ENCODE measurements at places on chromosomes 7 and 10.

DNA sequence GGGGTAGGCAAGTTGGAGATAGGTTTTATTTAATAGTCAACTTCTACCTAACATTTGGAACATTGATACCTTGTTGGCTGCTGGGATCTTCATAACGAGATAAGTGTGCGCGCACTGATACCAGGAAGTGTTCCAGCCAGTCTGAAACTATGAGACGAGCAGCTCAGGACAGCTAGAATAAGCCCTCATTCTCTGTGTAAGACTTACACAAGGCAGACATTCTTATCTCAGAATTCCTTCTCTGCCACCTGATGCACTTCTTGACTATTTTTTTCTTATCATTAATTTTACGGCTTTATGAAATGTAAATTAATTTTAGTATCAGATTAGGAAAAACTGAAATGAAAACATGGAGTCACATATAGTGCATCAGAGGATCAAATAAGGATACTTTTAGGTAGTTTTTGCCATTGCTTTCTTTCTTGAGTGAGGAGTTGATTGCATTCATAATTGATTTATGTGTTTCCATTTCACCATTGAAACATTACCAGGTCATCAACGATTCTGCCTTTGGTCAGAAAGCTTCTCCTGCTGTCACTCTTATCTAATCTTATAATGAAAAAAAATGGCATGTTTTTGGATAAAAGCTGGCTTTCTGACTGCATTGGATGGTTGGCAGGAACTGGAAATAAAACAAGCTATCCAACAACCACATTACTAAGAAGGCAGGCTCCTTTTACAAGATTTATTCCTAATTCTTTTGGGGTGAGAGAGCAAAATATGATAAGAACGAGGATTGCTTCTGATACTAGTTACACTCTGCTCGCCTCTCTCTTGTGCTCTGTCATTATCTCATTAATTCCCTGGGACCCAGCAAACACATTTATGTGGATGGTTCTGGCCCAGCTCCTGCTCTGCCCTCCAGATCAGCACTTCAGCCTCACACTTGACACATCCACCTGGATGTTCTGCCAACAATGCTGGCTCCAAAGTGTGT is 40.4 kb upstream of the ABCB5 start:
- no peak for DNase-seq

- DNase-seq = no peak
These were observed at the start of gene AKR1C4 for GRCh38 chr10:5196702-5197113. Gene AKR1C4, plus strand, starts transcription at chr10:5196837. Its CDS starts 31 bp downstream, at chr10:5196868.

DNA sequence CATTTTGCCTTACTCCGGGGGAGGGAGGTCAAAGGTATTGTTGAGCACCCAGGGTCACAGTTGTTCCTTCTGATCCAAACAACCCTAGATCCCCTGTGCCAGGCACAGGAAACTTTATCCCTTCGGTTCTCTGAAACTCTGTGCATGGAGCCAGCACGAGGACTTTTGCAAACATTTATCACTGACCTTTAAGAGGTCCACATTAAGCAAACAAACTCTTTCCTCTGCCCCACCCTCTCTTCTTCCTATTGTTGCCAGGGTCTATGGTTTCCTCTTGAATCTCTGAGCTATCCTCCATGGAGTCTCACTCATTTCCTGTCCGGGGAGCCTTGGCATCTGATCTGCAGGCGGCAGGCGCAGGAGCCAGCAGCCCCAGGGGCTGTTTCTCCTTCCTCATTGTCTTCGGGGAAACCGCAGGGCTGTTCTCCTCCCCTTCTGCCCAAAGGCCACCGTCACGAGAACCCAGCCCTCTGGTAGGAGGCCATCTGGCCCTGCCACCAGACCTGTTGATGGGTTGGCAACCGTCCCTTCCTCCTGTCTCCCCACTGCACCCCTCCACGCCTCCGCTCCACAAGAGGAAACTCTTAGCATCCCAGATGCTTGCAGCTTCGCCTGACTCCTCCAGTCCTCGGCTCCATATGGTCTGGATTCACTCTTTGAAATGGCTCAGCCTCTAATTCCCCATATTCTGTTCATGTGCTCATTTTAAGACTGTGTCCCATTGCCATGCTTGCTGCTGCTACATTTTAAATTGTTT is 327.3 kb upstream of the NRP1 start:
- peak; percentile 94 for DNase-seq

- peak; percentile 49 for DNase-seq
These were observed 15.9 kb downstream of the GUSB start for GRCh38 chr7:65966146-65966545.

DNA sequence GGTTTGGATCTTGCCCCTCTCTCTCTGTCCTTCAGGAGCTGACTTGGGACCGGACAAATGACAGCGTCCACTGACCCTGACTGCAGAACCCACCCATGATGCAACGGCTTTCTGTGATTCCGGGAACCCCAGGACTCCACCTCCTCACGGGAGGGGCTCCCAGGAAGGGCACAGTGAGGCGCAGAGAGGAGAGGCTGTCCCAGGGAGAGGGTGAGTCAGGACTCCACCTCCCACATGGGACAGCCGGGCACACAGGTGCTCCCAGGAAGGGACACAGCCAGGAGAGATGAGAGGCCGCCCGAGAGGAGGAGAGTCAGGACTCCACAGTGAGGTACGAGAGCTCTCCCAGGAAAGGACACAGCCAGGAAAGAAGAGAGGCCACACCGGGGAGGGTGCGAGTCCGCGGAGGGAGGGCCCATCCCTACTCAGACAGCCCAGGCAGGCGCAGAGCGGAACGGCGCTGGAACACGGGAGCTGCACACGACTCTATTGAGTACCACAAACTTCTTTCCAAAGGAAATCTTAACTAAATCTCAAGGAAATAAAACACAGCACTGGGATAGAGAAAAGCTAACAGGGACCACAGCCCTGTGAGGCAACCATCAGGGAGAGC is 162.5 kb downstream of the MAD1L1 start:
- no peak for DNase-seq

DNA sequence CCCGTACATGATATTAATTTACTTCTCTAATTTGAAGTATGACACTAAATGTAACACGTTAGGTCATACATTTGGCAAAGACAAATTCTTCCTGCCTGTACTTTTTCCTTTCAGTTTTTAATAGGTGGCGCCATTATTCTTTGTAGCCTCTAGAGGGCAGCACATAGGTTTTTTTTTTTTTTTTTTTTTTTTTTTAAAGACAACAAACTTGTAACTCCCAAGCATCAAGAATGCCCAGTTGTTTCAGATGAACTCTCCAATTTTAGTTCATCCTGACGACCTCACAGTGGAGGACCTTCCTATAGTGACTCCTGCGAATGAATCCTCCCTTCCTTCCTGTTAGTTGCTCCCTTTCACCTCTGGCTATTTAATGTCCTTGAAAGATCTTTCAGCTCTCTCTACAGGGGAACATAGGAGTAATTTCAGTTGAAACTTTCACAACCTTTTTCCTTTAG is 139.3 kb upstream of the HDAC9 start:
- DNase-seq = no peak

GRCh38 chr7:23539494-23539907 is 7.7 kb upstream of the TRA2A start:
- no peak for DNase-seq
